Breast epithelium (tissue), 4 donors: ENCODE measurements at places on chromosomes 16 and 17. TPM values are rescaled to one million over a fixed set of nuclear protein-coding genes. Genes with fewer than 3 reads are reported as not detected.
A peak's percentile ranks its signal among the peaks of the same experiment; 100 is the strongest.

Gene CASKIN1
- 0.44 TPM for total RNA-seq

Gene KRT12
- not detected for total RNA-seq

Gene NKD1
- 5.0 TPM for total RNA-seq

Gene MGAT5B
- total RNA-seq = 0.32 TPM

DNA sequence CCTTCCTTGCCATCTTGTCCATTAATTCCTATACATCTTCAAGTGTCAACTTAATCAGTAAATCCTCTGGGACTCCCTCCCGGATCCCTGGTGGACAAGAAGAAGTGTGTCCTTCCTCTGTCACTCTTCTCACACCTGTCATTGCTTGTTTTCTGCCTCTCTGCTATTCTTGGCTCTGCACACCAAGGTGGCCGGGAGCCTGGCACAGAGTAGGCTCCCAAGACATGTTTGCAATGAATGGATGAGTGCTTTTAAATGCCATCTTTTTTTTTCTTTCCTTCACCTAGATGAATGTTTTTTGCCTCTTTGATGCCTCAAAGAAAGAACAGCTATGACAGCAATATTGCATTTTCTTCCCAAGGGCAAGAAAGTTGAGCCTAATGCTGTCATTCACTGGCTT lies 58.0 kb upstream of the CLEC18A start:
- H3K4me3 ChIP-seq = no peak overlapping the region
- H3K27me3 ChIP-seq = no peaks in the 10 kb centered on the region
- DNase-seq = no peak
- no peaks in the 10 kb centered on the region for H3K4me1 ChIP-seq
- H3K27ac ChIP-seq = no peak overlapping the region

GRCh38 chr16:65959983-65960382 lies 406.5 kb upstream of the CDH5 start:
- no peak overlapping the region for H3K27ac ChIP-seq
- no peaks in the 10 kb centered on the region for H3K4me1 ChIP-seq
- no peak for DNase-seq
- no peaks in the 10 kb centered on the region for H3K36me3 ChIP-seq
- H3K27me3 ChIP-seq = no peaks in the 10 kb centered on the region

DNA sequence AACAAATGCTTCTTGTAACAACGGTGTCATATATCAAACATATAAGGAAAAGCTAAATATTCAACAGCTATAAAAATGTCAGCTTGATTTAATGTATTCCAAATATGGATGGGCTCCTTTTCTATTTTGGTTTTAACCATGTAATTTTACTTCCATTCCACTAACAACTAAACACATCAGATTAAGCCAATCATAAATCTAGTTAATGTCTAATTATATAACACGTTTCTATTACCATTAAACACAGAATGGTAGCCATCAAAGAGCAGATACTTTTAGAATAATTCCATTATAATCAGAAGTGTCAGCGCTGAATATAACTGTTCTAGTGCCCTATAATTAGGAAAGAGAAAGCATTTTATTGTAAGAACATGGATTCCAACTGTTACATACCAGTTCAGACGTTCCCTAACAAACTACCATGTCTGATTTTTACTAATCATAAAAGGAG lies 10.0 kb downstream of the CMC2 start:
- DNase-seq = no peak
- H3K36me3 ChIP-seq = no peaks in the 10 kb centered on the region
- no peaks in the 10 kb centered on the region for H3K27me3 ChIP-seq
- peak overlapping the region; percentile 20 for H3K4me3 ChIP-seq
- H3K4me1 ChIP-seq = no peaks in the 10 kb centered on the region
- H3K27ac ChIP-seq = no peak overlapping the region

DNA sequence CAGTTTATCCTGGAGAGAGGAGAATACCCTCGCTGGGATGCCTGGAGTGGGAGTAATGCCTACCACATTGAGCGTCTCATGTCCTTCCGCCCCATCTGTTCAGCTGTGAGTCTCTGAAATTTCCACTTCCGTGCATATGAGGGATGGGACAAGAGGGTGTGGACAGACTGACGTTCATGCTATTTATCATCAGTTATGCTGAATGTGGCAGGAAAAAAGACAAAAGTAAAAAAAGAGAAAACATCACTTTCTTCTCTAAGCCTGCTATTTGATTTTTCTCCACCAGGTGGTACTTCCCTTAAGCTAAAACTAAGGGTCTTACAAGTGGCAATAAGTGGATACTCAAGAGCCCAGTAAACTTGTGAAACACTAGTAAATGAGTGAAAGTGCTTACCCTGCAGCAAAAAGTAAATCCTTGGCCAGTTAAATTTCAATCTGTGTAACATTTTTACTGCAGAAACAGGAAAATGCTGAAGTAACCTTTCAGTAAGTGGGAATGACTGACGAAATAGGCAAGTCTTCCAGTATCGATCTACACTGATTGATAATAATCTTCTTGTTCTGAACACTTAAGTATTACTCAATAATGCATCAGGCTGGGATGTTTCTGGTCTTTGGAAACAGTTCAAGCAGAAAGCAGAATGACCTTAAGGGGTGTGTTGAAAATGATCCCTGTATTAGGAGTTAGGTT lies 5.6 kb downstream of the CRYBA1 start:
- H3K27ac ChIP-seq = no peak overlapping the region
- no peaks in the 10 kb centered on the region for H3K36me3 ChIP-seq
- no peaks in the 10 kb centered on the region for H3K27me3 ChIP-seq
- H3K4me1 ChIP-seq = no peaks in the 10 kb centered on the region
- no peak for DNase-seq
